ENCODE measurements at places on chromosomes 7 and 10.

GRCh38 chr7:137969828-137970227 is 32.1 kb downstream of the CREB3L2 start:
- DNase-seq = no peak

GRCh38 chr7:23012908-23013714 is 819 bp downstream of the HYCC1 start:
- no peak for DNase-seq

DNA sequence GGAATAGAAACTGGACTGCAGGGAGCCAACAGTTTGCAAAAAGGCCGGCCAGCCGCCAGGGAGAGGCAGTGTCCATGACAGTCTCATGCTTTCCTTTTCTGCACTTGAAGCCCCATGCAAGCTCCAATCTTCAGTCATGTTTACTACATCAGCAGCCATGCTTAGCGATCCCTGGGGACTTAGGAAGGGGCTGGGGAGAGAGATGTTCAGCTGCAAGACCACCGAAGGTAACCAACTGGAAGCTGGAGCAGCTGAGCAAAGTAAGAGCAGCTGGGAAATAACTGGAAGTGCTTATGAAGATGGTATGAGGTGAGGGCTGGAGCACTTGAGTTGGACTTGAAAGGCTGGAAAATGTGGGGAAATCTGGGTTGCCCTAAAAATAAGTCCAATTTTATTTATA is 37.0 kb downstream of the PRR15 start:
- DNase-seq = no peak

GRCh38 chr10:90167174-90168064 is 466.0 kb downstream of the KIF20B start:
- DNase-seq = no peak

DNA sequence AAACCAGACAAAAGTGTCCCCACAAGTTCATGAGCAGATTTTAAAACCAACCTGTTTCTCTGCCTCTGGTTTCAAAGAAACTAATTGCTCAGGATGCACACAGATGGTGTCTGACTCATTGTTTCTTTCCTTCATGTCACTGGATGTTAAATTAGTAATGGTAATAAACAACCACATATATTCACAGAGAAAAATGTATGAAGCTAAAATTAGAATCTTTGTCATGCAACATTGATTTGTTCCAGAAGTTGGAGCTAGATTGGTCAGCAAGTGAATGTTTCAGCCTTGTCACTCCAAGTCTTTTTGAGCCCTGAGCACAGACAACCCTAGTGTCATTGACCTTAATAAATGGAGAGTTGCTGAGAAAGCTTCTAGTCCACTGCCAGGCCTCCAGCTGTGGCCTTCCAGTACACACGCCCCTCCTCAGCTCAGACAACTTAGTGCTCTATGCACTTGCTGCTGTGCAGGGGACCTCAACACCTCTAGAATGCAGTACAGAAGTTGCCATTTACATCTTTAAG is 175.9 kb downstream of the CCDC71L start:
- DNase-seq = no peak
